NCI-H1092 (cell line): ENCODE measurements at places on chromosomes 3 and 15.

- no peak for DNase-seq
These were observed 420.6 kb downstream of the RBMS3 start for GRCh38 chr3:29701326-29701983.

DNA sequence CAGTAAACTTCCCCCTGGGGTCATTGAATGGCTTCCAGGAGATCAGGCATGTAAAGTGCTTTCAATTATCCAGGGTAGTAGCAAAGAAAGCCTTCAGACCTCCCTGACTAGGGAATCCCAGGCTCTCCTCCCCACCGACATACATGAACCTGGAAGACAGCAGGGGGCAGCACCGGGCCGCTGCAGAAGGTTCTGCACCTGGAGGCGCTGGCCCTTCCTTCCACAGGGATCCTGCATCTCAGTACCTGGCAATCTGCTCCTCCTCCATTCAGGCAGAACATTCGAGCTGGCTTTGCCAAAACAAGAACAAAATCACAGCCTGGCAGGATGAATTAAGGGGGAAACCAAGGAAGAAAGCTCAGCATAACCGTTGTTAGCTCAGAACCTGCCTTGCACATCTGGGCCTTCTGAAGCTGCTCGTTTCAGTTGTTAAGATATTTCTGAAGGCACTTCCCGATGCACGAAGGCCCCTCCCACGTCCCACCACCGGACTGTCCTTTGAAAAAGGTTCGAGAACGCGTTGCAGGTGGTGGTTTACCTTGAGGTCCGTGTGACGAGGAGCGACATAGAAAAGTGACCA lies 237.7 kb downstream of the SLCO3A1 start:
- DNase-seq, result no peak

- no peak for DNase-seq
These were observed 241.5 kb downstream of the CLSTN2 start for GRCh38 chr3:140176526-140176925.

DNA sequence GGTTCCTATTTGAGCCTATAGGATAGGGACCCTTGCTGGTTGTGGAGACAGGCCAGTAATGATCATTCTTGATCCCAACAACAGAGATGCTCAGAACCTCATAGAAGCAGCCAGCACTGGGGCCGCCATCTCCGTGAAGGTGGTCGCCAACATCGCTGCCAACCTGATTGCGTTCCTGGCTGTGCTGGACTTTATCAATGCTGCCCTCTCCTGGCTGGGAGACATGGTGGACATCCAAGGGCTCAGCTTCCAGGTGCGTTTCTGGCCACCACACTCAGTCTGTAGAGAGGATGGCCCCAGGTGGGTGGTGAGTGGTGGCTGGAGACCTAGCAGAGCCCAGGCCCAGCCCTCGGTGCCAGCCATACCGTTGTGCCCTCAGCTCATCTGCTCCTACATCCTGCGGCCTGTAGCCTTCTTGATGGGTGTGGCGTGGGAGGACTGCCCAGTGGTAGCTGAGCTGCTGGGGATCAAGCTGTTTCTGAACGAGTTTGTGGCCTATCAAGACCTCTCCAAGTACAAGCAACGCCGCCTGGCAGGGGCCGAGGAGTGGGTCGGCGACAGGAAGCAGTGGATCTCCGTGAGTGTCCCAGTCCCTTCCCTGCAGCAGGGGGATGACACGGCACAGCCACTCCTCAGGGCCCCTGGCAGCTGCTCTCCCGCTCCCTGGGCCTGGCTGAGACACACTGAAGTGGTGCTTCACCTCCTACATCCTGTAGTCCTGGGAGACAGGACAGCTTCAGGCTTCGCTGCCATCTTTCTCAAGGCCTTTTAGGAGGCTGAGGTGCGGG lies 46.5 kb upstream of the PDE8A start:
- DNase-seq, result no peak

GRCh38 chr3:39499651-39500273 lies 32.3 kb downstream of the MOBP start:
- DNase-seq, result no peak

- DNase-seq, result no peak
These were observed 6.6 kb upstream of the ICE2 start for GRCh38 chr15:60485365-60486055.

GRCh38 chr3:46208167-46208704 lies at the start of gene CCR1:
TSS of gene CCR1 (minus strand) at chr3:46208313. CDS start at chr3:46204313, 4,000 bp downstream.
- DNase-seq, result no peak
